ENCODE measurements at places on chromosomes 3 and 15.

DNA sequence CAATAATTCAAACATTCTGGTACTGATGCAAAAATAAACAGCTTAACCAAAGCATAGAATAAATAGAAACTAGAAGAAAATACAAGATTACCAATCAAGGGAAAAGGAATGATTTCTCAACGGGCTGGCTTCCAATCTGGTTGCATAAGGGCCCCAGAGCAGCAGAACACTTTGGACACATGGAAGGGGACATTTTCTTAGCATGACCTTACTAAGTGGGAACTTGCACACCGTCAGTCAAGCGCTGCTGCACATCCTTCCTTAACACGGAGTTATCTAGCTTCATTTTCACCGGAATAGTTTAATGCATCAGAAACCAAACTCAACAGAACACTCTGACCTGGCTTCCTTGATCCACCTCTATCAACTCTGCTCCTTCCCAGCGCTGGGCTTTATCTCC is 388.5 kb downstream of the VPS13C start:
- DNase-seq: no peak

DNA sequence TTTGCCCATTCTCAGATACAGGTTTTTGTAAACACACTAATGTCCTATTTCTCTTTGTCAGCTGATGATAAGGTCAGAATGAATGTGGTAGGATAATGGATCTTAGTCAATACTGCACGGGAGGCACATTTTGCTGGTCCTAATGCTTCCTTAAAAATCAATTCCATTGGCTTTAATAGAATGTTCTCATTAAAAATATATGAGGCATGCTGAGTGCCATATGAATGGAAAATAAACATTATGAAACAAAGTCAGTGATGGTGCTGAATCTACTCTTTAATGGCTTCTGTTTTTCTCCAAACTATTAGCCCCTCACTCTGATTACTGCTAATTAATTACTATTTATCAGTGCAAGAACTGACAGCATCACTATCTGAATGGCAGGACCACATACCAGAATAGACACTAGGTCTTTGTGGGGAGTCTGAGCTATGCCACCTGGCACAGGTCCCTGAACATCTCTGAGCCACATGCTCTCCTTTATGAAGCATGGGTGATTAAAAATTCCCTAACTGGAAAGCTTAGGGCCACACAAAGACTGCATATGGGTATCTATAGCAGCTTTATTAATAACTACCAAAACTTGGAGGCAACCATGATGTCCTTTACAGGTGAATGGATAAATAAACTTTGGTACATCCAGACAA is 278.9 kb downstream of the MEX3B start:
- DNase-seq: no peak

- no peak for DNase-seq
Observed at GRCh38 chr3:171371354-171371753, 88.9 kb downstream of the TNIK start.

DNA sequence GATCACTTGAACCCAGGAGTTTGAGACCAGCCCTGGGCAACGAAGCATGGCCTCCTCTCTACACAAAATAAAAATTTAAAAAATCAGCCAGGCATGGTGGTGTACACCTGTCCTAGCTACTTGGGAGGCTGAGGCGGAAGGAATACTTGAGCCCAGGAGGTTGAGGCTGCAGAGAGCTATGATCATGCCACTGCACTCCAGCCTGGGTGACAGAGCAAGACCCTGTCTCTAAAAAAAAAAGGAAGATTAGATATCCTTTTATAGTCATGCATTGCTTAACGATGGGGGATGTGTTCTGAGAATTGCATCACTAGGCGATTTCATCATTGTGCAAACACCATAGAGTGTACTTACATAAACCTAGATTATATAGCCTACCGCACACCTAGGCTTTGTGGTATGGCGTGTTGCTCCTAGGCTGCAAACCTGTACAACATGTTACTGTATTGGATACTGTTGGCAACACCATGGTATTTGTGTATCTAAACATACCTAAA is 12.6 kb downstream of the ALAS1 start:
- no peak for DNase-seq

- DNase-seq: no peak
Observed at GRCh38 chr3:78281381-78281780, 1241.5 kb downstream of the ROBO2 start.

GRCh38 chr3:155488671-155489070 is 195.2 kb upstream of the STRIT1 start:
- DNase-seq: no peak

Measured in pancreas (tissue), 10 donors.